Fibroblast of the aortic adventitia (primary cell): ENCODE measurements at places on chromosomes 4 and X.

DNA sequence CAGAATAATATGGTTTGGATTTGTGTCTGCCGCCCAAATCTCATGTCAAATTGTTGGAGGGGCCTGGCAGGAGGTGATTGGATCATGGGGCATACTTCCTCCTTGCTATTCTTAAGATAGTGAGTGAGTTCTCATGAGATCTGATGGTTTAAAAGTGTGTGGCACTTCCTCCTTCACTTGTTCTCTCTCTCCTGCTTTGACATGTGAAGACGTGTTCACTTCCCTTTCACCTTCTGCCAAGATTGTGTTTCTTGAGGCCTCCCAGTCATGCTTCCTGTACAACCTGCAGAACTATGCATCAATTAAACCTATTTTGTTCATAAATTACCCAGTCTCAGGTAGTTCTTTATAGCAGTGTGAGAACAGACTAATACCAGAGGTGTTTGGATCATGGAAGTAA lies 325.7 kb upstream of the GIMD1 start:
- DNase-seq, result no peak

GRCh38 chr4:142663828-142664227 lies 182.3 kb downstream of the INPP4B start:
- peak; percentile 27 for DNase-seq

DNA sequence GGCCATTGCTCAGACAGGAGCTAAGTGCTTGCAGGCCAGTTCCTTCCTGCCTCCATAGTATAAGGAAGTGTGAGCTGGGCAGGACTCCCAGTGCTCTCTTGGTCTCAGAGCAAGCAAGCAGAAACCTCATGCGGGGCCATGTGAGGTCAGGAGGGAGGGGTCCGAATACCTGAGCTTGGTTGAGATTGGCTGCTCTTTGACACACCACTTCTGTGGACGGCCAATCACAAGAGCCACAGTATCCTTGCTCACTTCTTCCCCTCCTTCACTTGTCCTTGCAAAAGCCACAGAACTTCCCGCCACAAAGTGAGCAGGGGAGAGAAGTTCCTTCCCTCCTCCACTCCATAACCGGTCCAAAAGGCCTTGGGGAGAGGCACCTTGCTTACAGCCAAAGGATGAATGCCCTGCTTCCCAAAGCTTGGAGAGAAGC lies 56.7 kb downstream of the PRPS1 start:
- DNase-seq, result peak; percentile 48

DNA sequence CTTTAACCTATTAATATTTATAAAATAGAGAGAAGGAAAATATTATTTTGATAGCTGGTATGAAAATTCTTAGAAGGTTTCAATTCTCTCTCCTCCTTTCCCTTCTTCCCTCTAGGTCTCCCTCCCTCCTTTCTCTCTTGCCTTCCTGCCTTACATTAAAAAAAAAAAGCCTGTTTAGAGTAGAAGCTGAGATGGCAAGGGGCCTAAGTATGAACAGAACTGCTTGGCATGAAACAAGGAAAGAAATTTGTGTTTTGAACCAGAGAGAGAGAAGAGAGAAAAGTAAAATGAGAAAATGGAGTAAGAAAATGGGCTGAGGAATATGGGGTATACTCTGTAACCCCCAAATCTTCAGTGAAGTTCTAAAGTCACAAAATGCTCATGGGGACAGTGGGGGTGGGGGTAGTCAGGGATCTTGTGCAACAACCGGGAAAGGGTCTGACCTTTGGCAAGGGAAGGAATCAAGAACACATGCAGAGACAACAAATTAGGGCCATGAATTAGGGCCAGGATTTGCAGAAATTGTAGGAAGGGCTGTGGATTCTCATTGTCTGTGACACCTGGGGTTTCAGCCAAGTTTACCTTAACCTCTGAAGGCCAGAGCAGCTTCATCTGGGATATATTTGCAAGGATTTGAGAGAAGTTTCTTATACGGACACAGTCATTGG lies 30.6 kb downstream of the SUPT20HL2 start:
- DNase-seq, result peak; percentile 46

DNA sequence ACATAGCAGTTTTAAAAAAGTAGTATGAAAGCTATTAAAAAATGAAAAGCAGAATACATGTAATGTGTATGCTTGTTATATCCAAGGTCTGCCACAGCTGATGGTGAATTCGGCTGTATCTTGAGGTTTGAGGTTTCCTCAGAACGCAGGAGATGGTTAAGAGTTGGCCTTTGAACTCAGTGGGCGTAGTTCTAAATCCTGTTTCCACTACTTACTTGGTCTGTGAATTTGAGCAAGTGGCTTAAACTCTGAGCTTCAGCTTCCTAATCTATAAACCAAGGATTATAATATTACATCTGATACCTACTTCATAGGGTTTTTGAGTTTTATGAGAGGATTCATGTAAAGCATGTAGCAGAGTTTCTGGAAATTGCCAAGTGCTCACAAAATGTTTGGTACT lies 125.2 kb downstream of the STIM2 start:
- DNase-seq, result no peak

DNA sequence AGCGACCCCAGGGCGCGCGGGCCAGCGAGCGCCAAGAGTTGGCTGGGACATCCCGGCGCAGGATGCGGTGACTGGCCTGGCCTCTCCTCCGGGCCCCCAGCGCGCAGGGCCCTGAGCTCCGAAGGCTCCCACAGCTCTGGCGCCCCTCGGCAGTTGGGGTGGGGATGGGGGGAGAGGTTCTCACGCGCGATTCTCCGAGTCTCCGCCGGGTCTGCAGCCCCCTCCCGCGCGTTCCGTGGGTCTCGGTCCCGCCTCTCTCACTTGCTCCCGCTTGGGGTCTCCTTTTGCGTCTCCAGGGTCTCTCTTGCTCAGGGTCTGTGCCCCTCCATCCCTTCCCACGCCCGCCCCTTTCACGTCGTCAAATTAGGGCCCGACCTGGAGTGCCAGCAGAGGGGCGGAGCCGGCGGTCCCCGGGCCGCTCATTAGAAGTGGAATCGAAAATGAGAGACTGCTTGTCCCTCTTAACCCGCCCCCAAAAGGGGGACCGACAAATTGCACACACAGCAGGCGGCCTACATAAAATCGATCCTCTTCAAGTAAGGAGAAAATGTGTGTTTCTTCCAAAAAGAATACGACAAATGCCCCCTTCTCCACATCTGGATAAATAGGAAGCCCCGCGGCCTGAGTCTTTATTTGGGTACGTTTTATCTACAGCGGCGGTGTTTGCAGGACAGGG lies 877 bp upstream of the NKX1-1 start:
- no peak for DNase-seq

GRCh38 chr4:122131562-122132157 lies 20.5 kb upstream of the BLTP1 start:
- DNase-seq, result no peak

- no peak for DNase-seq
Observed at GRCh38 chr4:2839060-2839459, 4.6 kb upstream of the ADD1 start.

GRCh38 chr4:118797558-118798142 lies 38.3 kb downstream of the SEC24D start:
- peak; percentile 43 for DNase-seq

DNA sequence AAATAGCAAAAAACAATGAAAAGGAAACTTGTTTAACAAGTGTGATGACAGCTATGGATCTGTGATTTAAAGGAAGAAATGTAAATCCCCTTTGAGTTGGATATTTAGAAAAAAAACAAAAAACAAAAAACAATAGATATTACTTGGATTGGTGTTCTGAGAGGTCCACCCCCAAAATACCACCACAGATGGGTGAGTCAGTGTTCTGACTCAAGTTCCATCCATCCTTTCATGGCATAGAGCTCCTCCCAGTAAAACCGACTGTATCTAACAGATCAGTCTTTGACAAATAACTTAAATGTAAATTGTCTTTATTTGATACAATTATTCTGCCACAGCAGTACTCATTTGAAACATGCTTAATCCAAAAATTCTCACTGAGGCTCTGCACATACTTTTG lies 27.4 kb downstream of the TMPRSS11B start:
- DNase-seq, result no peak
